Cerebellar cortex (tissue), 1 donor: ENCODE measurements at places on chromosomes 11 and 22.

GRCh38 chr11:78417175-78417887, at the start of gene GAB2:
Gene GAB2 (minus strand): TSS chr11:78417820. CDS start chr11:78417720, 100 bp downstream.
- no peak for DNase-seq

DNA sequence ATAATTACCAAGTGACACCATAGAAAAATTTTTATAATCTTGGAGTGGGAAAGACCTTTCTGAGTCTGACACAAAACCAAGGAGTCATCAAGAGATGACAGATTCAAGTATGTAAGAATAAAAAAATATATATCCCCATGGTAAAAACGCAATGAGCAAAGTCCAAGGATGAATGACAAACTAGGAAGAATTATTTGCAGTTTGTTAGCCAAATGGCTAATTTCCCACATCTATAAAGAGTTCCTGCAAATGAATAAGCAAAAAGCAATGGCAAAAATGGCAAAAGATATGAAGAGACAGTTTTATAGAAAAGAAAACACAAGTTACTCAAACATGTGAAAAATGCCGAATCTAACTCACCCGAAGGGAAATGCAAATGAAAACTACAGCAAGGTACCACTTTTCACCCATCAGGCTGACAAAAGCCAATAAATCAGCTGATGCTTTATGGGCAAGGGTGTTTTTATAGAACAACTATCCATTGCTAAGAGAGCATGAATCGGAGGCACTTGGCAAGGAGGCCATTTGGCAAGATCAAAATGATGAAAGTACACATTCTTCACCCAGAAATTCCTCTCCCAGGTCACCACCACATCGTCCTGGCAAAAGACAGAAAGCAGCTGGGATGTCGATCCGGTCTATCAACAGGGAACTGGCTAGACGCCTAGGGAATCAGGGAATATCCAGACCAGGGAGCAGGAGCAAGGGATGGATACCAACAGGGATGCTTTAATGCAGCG, 21.1 kb upstream of the KLHL35 start:
- peak; percentile 91 for DNase-seq

DNA sequence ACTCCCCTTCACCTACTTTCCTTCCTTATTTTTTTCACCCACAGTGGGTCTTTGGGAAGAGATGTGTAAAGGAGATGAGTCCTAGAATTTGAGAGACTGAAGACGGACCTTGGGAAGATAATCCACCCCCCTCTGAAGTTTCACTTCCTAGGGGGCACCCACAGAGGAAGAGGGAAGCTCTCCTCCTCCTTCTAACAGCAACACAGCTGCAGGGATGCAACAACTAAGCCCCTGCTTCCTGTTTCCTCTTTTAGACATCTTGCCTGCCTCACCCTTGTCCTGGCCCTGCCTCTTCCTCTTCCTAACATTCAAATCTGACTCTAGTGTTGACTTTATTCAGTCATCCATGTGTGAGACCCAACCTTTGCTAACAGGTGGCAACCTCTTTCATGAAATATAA, 424.6 kb downstream of the BUD13 start:
- DNase-seq, result no peak

- no peak for DNase-seq
These were observed 27.8 kb downstream of the LGR4 start for GRCh38 chr11:27444801-27445215.

- DNase-seq, result no peak
These were observed 1879.0 kb upstream of the RAG2 start for GRCh38 chr11:38476808-38477575.

GRCh38 chr11:18455686-18456372, at the start of gene LDHAL6A:
Gene LDHAL6A (plus strand): TSS chr11:18455856. CDS start chr11:18456681, 825 bp downstream.
- no peak for DNase-seq

DNA sequence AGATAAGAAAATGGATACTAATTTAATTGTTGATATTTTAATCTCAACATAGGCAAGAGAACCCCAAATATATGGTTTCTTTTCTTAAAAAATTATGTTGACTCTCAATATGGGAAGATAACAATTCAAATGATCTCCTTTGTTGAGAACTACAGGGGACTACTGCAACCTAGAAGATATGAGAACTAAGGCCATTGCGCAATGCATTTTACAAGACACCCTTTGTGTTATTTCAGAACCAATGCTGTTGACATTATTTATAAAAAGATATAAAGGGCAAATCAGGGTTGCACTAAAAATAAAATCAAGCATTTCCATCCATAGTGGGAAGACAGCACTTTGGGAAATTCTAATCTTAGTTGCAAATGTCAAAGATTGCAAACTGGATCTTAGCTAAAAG, 322.3 kb downstream of the SOX6 start:
- no peak for DNase-seq

GRCh38 chr22:46381142-46381541, 45.6 kb downstream of the TRMU start:
- DNase-seq, result no peak

GRCh38 chr11:26778000-26778757, 56.3 kb upstream of the SLC5A12 start:
- DNase-seq, result no peak

- peak; percentile 66 for DNase-seq
These were observed 7.7 kb downstream of the LHFPL7 start for GRCh38 chr22:24938741-24939341.

DNA sequence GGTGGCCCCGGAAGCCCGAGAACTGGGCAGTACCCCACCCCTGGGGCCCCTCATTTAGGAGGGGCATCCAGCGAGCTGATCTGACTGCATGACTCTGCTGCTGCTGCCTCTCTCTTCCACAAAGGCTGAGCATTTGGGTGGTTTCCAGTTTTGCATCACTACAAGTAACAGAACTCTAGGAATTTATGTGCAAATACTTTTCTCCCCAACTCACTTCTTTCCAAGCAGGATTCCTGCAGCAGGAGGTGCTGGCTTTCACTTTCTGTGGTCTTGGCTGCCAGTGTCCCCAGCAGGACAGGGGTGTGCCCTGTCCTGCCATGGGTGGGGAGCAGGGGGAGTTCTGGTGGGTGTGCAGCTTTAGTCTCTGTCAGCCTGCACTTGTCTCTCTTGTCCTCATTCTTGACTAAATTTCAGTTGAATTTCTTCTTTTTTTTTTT, 21.2 kb downstream of the UPB1 start:
- no peak for DNase-seq

DNA sequence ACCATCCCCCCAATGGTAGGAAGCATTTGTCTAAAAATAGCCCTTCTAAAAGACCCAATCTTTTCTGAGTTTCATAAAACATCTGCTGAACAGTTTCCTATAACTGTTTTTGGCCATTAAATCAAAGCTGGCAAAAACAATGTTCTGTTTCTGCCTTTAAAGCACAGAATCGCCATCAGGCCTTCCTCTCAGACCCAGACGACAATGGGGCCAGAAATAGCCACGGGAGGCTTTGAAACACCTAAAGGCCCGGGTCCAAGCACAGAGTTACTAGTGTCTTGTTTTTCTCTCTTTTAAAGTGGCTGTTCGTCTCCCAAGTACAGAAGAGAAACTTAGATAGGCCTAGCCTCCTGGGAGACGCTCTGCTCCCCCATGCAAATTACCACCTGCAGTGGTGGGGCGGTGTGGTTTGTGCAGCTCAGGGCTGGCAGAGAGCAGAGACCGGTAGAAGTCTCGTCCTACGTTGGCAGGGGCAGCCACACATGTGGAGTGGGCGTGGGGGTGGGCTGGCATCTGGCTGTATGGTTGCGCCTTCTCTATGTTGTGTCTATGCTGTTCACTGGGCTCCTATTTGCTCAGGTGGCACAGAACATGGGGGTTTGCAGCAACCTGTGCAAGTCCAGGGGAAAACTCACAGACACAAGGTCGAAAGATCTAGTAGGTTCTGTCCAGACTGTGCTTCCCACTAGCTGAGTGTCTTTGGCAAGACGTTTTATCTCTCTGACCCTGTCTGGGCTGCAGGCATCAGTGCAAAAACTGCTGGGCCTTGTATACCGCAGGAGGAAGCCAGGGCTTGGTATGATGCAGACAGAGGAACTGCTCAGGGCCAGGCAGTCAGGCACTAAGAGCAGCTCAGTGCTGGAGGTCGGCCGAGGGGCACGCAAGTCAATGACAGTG, 23.6 kb upstream of the ETS1 start:
- no peak for DNase-seq

DNA sequence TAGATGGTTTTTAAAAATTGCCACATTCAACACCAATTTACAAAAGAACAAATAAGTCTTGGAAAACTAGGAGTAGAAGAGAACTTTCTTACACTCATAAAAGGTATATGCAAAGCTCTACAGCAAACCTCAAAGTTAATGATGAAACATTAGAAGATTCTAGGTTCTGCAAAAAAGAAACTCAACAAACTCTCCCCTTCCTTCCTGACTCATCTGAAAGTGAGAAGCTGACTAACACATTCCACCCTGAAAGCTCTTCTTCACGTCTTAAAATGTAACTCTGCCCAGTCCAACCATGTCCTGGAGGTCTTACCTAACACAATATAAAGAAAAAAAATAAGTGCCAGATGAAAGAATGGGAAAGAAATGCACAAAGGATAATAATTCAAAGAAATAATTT, 218.9 kb upstream of the ISX start:
- DNase-seq, result no peak

- DNase-seq, result no peak
These were observed 299.1 kb downstream of the KIRREL3 start for GRCh38 chr11:126701520-126701897.

GRCh38 chr11:31772412-31772811, 38.7 kb downstream of the PAX6 start:
- DNase-seq, result no peak
